ENCODE measurements at places on chromosomes 7 and 10.

- no peak for DNase-seq
Measured at GRCh38 chr7:136617176-136617575, 251.3 kb upstream of the CHRM2 start.

GRCh38 chr7:93883078-93883916 is 7.3 kb downstream of the TFPI2 start:
- no peak for DNase-seq

- no peak for DNase-seq
Measured at GRCh38 chr7:121545418-121545817, 149.3 kb upstream of the FAM3C start.

DNA sequence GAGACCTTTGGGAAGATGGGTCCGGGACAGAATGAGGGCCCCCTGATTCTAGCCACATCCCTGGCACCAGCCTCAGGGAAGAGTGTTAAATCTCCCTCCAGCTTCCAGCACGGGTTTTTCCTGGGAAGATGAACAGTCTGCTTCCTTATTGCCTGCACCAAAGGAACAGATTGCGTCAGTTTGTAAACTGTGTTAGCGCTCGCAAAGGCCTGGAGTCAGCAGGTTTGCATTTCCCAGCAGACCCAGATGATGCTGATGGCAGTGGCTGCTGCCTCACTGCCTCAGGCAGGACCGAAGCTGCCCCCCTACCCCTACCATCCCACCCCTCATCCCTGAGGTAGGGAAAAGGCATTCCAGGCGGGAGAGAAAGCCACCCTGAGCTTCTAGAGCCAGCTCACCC is 34.6 kb upstream of the LRRC4 start:
- DNase-seq = no peak
